GM23338 (cell line): ENCODE measurements at places on chromosomes 3 and 15. TPM values are rescaled to one million over a fixed set of nuclear protein-coding genes. Genes with fewer than 3 reads are reported as not detected.

- H3K27me3 ChIP-seq = no peaks in the 10 kb centered on the region
- no peaks in the 10 kb centered on the region for H3K4me1 ChIP-seq
- H3K27ac ChIP-seq = peak overlapping the region; percentile 47
- no peak overlapping the region for H3K4me3 ChIP-seq
- H3K36me3 ChIP-seq = no peaks in the 10 kb centered on the region
- no peak for DNase-seq
Observed at GRCh38 chr3:49747792-49748480, 24.2 kb upstream of the GMPPB start.

The SAMMSON gene
- not detected in 2 replicates for polyA plus RNA-seq

- H3K36me3 ChIP-seq = no peaks in the 10 kb centered on the region
- no peak overlapping the region for H3K4me3 ChIP-seq
- no peak overlapping the region for H3K27ac ChIP-seq
- no peaks in the 10 kb centered on the region for H3K27me3 ChIP-seq
- no peak for DNase-seq
Observed at GRCh38 chr3:178474526-178474925, 61.7 kb upstream of the KCNMB2 start.

GRCh38 chr3:72223116-72223515 lies 438.2 kb upstream of the PROK2 start:
- H3K27ac ChIP-seq = no peak overlapping the region
- H3K4me1 ChIP-seq = no peaks in the 10 kb centered on the region
- DNase-seq = no peak

The MUSTN1 gene
- 0.40 and 1.2 TPM in 2 replicates for polyA plus RNA-seq

GRCh38 chr3:120177151-120177550 lies 82.9 kb upstream of the GSK3B start:
- H3K4me1 ChIP-seq = peaks cover 10% of the 10 kb centered on the region
- peak; percentile 28 for DNase-seq
- H3K27ac ChIP-seq = no peak overlapping the region
- H3K4me3 ChIP-seq = no peak overlapping the region
- no peaks in the 10 kb centered on the region for H3K27me3 ChIP-seq

The REC114 gene
- not detected in 2 replicates for polyA plus RNA-seq

GRCh38 chr3:130915567-130916292 lies 21.8 kb downstream of the ATP2C1 start:
- H3K4me1 ChIP-seq = no peaks in the 10 kb centered on the region
- H3K4me3 ChIP-seq = no peak overlapping the region
- H3K27ac ChIP-seq = no peak overlapping the region
- H3K36me3 ChIP-seq = no peaks in the 10 kb centered on the region

The ZNF660 gene
- 5.4 and 5.9 TPM in 2 replicates for polyA plus RNA-seq

DNA sequence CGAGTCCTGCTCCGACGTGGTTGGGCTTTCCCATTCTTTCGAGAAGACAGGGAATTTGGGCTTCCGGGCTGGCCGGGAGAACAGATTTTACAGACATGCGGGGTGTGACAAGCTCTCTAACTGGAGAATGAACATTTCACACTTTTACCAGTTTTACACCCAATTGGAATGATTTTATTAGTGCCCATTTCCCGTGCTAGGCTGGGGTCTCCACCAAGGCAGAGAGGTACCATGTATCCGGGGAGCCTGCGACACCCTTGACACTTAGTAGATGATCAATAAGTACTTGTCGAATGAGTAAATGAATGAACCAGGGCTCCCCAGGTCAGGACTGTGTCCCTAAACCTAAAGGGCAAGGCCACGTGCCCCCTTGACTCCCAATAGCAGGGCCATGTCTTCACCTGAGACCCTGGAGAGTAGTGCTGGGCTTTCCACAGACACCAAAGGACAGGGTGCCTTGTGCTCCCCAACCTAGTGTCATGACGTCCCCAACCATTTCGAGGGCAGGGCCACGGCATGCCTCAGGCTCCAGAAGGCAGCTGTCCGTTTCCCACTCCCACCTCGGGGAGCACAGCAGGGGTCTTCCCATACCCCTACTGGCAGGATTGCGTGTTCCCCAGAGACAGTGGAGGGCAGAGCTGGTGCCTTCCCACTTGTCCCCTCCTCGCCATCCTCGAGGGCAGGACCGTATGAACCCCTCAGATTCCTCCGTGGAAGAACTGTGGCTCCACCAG lies 679 bp upstream of the MYD88 start:
- H3K27me3 ChIP-seq = no peaks in the 10 kb centered on the region
- peaks cover 26% of the 10 kb centered on the region for H3K4me1 ChIP-seq
- peaks cover 9% of the 10 kb centered on the region for H3K36me3 ChIP-seq
- H3K27ac ChIP-seq = peak overlapping the region; percentile 83
- H3K4me3 ChIP-seq = peak overlapping the region; percentile 93

The POLR2M gene
- 19.6 and 19.9 TPM in 2 replicates for polyA plus RNA-seq

DNA sequence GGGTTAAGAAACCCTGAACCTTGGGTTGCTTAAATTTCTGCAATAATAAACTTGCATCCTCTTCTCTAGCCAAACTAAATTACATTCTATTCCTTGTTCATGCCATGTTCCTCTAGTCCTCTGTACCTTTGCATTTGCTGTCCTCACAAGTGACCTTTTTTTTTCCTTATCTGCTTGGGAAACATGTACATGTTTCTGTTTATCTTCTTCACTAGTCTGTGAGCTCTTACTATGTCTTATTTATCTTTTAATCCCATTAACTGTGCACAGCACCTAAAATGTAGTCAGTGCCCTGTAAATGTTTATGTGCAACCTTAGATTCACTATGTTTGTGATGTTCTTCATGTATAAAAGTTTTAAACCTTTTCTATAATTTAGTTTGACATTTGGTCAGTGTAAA lies 61.9 kb downstream of the REC114 start:
- no peak overlapping the region for H3K4me3 ChIP-seq
- no peak for DNase-seq
- no peaks in the 10 kb centered on the region for H3K4me1 ChIP-seq
- H3K27ac ChIP-seq = no peak overlapping the region
- H3K36me3 ChIP-seq = no peaks in the 10 kb centered on the region

The CD276 gene
- 58.3 and 60.9 TPM in 2 replicates for polyA plus RNA-seq

DNA sequence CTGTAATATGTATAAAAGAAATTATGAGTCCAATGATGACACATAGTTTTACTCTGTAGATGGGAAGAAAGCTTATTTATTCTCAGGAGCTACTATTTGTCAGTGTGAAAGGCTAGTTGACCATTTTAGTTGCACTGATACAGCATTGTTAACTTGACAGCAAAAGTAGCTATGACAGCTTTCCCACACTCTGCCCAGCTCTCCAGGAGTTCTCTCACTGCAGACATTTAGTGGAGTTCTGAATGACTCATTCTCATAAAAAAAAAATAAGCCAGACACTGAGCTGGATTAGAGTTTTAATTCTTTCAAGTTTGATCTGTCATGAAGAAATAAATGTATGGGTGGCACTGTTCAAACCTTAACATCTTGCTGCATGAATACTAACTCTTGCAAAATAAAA lies 77.2 kb upstream of the CFAP20DC start:
- H3K4me3 ChIP-seq = no peak overlapping the region
- peaks cover 30% of the 10 kb centered on the region for H3K4me1 ChIP-seq
- H3K27ac ChIP-seq = no peak overlapping the region
- no peak for DNase-seq

GRCh38 chr3:48832684-48833083 lies 15.0 kb downstream of the PRKAR2A start:
- no peak overlapping the region for H3K4me3 ChIP-seq
- no peaks in the 10 kb centered on the region for H3K27me3 ChIP-seq
- DNase-seq = no peak
- H3K36me3 ChIP-seq = no peaks in the 10 kb centered on the region

The APBA2 gene
- 5.4 and 5.9 TPM in 2 replicates for polyA plus RNA-seq

DNA sequence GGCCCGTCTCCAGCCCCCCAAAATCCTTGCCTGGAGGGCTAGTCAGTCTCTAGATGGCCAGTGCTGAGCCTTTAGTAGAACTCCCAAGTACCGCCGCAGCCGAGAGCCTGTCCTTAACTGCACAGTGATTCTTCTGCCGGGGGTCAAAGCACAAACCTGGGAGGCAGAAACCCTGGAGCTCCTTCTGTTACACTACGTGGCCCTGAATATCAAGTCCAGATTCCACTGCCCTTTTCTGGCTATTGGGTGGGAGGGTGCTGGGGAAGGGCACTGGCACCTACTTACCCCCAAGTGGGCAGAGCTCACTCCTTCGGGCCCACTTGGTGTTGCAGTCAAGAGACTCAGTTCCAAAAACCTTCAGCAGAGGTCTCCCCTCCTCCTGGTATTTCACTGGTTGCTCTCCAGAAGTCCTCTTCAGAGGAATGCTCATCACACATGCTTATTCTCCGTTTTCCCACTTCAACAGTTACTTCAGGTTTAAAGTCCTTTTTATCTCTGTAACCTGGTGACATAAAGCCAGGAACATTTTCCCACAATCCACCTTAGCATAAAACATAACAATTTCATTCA lies 10.8 kb downstream of the PDHB start:
- peaks cover 29% of the 10 kb centered on the region for H3K36me3 ChIP-seq
- H3K27ac ChIP-seq = peak overlapping the region; percentile 72
- peak; percentile 71 for DNase-seq
- no peak overlapping the region for H3K4me3 ChIP-seq
- H3K27me3 ChIP-seq = no peaks in the 10 kb centered on the region

DNA sequence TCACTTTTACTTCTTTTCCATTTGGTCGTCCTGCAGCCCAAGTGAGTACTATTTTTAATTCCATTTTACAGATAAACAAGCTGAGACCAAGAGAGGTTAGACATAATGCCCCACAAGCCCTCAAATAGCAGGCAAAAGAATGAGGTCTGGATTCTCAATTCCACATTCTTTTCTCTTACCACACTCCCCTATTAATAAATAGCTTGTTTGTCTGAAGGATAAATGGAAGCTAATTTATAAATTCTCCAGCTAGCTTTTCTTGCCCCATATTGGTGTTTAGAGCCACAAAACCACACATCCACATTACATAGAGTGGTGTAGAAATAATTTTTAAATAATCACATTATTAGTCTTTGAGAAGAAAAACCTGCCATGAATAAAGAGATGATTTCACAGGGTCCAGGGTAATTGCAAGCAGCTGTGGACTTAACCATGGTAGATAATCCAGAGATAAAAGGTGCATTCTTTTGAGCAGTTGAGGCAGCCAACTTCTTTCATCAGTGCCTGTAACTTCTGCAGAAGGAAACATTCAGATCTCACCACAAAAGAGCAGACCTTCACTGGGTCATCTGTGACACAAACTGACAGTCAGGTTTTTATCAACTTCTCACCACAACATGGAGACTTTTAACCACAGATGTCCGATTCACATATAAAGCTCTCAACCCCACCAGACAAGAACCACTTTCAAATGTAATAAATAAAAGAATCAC lies 313.4 kb upstream of the STT3B start:
- no peaks in the 10 kb centered on the region for H3K4me1 ChIP-seq
- no peaks in the 10 kb centered on the region for H3K36me3 ChIP-seq
- no peak overlapping the region for H3K27ac ChIP-seq
- no peak overlapping the region for H3K4me3 ChIP-seq

GRCh38 chr3:6222069-6222468 lies 638.8 kb upstream of the GRM7 start:
- H3K27me3 ChIP-seq = no peaks in the 10 kb centered on the region
- H3K4me3 ChIP-seq = no peak overlapping the region
- no peak overlapping the region for H3K27ac ChIP-seq
- H3K4me1 ChIP-seq = no peaks in the 10 kb centered on the region
- DNase-seq = no peak

The RGMA gene
- 36.5 and 36.6 TPM in 2 replicates for polyA plus RNA-seq

DNA sequence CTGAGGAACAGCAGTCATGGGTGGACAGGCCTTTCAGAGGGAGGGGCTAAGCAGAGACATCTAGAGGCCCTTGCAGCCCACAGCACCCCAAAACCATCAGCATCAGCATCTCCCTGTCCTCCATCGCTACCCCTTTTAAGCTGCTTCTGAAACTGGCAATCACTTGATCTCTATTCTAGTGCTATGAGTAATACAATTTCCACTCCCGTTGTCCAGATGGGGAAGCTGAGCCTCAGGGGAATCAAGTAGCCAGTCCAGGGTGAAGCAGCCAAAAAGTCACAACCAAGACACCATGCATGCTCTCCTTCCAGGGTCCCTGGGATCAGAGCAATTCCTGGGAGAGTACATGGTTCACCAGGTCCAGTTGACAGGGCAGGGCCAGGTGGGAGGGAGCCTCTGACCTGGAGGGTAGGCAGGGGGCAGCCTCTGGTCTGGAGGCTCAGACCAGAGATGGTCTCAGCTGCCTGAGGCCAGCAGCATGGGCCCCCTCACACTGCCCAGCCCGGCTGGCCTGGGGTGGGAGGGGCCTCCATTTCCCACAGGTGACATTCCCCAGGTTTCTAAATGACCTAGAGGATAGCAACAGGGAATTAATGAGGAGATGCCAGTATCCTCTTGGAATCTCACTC lies 30.0 kb downstream of the KLHL25 start:
- no peak overlapping the region for H3K27ac ChIP-seq
- no peaks in the 10 kb centered on the region for H3K36me3 ChIP-seq
- H3K4me1 ChIP-seq = no peaks in the 10 kb centered on the region
- DNase-seq = no peak
- H3K27me3 ChIP-seq = no peaks in the 10 kb centered on the region
- no peak overlapping the region for H3K4me3 ChIP-seq

GRCh38 chr3:30305021-30305420 lies 301.4 kb upstream of the TGFBR2 start:
- no peak overlapping the region for H3K27ac ChIP-seq
- H3K4me1 ChIP-seq = no peaks in the 10 kb centered on the region
- H3K4me3 ChIP-seq = no peak overlapping the region
- DNase-seq = no peak
